ENCODE measurements at places on chromosomes 6 and 20.
A peak's percentile ranks its signal among the peaks of the same experiment; 100 is the strongest.

DNA sequence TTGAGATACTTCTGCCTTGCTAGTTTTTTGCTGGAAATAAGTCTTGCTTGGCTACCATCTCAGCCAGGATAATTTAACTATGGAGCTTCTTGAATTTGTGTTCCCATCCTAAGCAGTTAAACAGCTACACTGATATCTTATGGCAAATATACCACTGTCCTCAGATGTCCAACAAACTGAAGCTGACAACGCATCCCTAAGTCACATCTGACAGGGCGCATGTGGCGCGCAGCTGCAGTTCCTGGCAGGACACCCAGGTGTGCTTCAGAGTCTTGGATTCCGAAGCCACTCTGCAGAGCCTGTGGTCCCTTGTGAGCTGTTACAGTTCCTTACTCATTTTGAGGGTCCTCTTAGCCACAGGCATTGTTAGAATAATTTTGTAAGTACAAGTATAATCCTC lies 127.9 kb downstream of the WDR27 start:
- DNase-seq: no peak

- DNase-seq: no peak
Measured at GRCh38 chr20:1652960-1653359, 4.6 kb downstream of the SIRPG start.

DNA sequence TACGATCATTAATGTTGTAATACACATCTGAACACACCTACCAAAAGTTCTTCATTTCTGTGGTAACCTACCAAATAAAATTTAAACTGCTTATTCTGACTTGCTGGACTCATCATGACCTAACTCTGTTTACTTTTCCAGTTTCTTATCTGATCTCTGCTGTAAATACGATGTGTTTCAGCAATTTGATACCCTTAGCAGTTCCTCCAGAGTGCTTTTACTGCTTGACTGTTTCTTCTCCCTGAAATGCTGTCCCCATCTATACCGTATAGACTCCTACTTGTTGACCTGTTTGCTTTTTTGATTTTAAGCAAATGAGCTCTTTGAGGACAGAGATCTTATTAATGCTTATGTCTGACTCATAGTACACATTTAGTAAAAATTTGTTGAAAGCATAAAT lies 119.5 kb downstream of the SCAF8 start:
- no peak for DNase-seq

DNA sequence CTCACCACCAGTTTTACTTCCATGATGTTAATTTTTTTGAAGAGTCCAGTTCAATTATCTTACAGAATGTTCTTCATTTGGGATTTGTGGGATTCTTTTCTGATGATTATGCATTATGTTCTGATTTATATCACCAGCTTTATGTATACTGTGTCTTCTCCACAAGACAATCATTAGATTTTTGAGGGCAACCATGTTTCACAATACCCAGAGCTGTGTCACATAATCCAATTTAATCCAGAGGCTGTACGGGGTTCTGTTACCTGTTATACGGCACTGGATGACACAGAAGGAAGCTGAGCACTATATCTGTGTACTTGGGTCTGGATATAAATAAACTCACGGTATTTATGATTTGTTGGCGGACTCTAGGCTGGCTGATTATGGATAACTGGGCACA lies 41.6 kb upstream of the RPN2 start:
- DNase-seq: no peak

DNA sequence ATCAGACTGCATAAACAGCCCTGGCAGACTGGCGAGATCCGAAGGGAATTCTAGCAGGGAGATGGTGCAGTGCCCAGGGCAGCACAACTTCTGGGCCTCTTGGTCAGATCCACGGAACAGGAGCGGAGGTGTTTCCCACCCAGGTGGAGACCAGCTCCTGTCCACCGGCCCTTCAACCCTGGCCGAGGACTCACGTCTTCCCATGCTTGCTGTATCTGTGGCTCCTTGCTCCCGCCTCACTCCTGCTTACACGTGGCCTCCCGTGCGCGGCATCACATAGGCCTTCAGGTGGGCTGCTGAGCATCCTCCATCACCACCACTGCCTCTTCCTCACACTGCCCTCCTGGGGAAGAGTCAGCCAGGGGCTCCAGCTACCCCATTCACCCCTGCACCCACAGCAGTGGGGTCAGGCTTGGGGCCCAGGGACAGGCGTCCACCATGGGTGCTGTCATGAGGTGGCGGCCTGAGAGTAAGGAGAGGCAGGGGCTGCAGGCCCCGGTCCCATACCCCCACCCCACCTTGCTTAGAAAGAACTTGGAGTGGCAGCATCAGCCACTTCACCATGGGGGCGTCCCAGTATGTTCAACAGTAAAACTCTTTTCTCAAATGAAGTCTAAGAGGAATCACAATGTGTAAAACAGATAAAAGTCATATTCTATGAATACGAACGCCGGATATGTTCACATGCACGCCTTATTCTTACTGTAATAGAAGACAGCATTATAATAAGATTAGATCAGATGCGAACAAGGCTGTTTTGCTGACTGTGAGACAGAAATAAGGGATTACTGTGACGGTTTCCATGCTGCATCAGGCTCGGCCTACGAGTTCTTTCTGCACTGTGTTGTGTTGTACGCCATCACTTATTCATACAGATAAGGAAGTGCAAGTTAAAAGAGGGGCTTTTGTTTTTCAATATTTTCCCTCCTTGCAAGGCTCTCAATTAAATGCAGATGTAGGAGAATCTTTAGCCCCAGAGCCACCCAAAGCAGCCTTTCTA lies 165.4 kb downstream of the GRM4 start:
- DNase-seq: no peak

DNA sequence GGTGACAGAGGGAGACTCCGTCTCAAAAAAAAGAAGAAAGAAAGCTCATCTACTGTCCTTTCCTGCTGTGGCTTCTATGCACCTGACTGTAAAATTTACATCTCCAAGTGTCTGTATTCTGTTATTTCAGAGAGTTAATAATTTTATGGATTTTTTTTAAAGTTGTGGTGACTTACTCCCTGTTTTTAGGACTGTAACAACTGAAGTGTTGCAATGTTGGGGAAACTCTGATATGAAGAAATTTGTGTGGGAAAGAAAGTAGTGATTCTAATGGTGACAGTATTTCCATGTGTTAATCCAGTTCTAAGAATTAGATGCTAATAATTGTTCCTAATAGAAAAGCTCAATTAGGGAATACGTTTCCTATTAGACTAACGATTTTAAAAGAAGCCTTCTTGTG lies 27.4 kb downstream of the STX11 start:
- no peak for DNase-seq

DNA sequence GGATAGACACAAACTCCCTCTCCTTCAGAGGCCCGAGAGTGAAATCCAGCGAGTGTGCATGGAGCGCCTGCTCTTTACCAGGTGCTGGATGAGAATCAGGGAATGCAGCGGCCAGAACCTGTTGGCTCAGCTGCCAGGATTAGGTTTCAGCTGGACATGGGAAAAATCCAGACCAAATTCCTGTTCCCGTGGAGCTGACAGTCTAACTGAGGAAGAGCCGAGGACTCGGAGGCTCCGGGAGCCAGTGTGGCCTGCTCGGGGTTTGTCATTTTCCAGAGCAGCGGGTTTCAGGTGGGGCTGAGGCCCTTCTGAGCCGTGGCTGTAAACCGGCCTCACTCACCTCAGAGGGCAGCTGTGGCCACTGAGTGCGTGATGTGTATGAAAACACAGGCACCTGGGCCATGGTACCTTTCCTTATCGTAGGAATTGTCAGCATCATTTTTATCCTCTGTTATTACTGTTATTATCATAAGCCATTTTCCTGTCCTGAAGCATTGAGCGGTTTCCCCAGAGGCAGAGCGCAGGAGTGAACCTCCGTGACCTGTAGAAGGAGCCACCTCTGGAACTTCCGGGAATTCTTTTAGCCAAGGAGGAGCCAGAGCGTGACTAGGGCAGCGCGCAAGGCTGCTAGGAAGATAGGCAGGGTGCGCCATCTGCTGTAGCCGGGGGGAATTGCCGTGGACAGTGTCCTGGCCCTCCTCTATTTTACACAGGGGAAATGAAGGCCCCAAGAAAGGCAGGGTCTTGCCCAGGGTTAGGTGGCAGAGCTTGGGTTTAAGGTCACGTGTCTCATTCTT lies 27.3 kb downstream of the PKIG start:
- peak; percentile 71 for DNase-seq

DNA sequence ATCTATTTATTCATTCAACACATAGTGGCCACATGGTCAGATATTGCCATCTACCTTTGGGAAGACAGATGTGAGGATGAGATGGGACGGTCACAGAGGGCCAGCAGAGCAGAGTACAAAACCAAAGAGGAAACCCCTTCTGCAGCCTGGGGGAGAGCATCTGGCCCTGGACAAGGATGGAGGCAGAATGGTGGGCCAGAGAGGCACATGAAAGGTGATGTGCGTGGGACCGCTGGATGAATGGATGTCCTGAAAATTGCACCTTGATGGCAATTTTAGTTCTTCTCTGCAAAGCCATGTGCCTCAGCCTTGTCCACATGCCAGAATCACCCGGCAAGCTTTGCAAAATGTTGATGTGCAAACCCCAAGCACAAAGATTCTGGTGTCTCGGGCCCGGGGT lies 77.4 kb upstream of the CD93 start:
- no peak for DNase-seq

GRCh38 chr6:21987501-21987957 lies 309.3 kb downstream of the PRL start:
- peak; percentile 66 for DNase-seq
